Activated CD4-positive, CD25-positive, alpha-beta regulatory T cell treated with anti-CD3 and anti-CD28 coated beads, Interleukin-2, amount 50 U/mL, for 72 hours (primary cell): ENCODE measurements at places on chromosomes 5 and 9.

GRCh38 chr9:109270971-109271925 is 49.6 kb downstream of the EPB41L4B start:
- DNase-seq, result no peak

GRCh38 chr5:1787472-1788047 is 12.1 kb downstream of the MRPL36 start:
- DNase-seq, result no peak

- no peak for DNase-seq
These were observed 135.3 kb upstream of the WWC1 start for GRCh38 chr5:168156170-168156569.

- DNase-seq, result no peak
These were observed 1.5 kb upstream of the SHC3 start for GRCh38 chr9:89179895-89180734.

GRCh38 chr9:128226412-128226801 is 23.2 kb downstream of the DNM1 start:
- no peak for DNase-seq

GRCh38 chr5:60346393-60346792 is 353.6 kb downstream of the DEPDC1B start:
- DNase-seq, result no peak

DNA sequence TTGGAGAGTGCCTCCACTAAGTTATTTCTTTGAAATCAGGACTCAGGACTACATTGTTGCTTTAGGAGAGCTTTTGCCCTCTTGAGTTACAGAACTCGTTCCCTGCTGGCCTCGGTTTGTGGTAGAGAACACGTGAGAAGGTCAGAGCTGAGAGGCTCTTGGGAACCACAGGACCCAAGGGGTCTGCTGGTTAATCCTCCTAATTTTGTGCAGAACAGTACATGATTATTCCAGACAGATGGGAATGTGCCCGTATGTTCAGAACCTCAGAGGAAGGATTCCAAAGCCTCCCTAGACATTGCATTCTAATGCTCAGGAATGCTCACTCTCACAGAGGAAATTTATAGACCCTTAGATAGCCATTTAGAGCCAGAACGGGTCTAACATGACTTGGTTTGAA is 25.2 kb upstream of the BASP1 start:
- no peak for DNase-seq

- DNase-seq, result no peak
These were observed 23.3 kb downstream of the FAM81B start for GRCh38 chr5:95414451-95414850.

DNA sequence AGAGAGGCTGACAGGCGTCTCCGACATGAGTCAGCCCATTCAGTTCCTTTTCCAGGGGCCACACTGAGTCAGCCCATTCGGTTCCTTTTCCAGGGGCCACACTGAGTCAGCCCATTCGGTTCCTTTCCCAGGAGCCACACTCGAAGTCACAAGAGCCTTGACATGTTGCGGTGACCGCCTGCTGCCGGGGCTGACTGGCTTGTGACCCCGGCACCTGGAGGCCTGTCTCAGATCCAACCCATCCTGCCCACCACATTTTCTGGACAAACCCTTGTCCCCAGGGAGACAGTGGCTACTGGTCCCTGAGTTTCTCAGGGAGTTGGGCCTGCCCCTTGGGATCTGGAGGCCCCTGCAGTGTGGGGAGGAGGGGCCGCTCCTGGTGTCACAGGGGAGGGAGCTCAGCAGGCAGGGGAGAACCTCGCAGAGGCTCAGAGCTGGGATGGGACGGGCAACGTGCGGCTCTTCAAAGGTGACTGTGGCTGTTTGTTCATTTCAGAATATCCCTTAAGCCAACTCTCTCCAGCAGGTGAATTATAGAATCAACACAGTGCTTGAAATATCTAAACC is 40.5 kb upstream of the LPCAT1 start:
- no peak for DNase-seq

- DNase-seq, result no peak
These were observed 62.3 kb upstream of the RARS1 start for GRCh38 chr5:168423971-168424370.

DNA sequence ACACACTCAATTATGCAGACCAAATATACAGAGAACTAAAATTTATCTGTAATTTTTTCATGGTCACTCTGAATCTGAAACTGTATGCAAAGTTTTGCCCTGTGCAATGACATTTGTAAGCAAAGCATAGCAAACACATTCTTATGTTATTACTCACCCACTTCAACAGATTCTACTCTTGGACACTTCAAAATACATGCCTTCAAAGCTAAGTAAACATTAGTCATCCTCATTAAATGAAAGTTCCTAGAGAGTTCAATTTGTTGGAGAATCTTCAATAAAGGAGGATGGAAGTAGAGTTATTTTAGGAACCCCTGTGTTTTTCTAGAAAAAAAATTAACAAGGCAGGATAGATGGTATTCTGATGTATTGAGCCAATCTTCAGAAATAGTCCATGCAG is 639.7 kb upstream of the C9orf72 start:
- no peak for DNase-seq

DNA sequence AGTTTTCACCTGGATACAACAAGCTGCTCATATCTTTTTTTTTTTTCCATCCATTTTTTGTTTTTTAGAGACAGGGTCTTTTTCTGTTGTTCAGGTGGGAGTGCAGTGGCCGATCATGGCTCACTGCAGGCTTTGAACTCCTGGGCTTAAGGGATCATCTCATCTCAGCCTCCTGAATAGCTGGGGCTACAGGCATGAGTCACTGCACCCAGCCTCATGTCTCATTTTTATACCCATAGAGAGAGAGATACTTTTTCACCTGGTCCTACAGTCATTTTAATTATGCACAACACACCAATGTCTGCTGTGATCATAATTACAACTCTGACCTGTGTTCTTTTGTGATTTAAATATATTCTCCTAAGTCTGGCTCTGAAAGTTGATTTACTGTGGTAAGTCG is 84.4 kb downstream of the KIF4B start:
- no peak for DNase-seq

DNA sequence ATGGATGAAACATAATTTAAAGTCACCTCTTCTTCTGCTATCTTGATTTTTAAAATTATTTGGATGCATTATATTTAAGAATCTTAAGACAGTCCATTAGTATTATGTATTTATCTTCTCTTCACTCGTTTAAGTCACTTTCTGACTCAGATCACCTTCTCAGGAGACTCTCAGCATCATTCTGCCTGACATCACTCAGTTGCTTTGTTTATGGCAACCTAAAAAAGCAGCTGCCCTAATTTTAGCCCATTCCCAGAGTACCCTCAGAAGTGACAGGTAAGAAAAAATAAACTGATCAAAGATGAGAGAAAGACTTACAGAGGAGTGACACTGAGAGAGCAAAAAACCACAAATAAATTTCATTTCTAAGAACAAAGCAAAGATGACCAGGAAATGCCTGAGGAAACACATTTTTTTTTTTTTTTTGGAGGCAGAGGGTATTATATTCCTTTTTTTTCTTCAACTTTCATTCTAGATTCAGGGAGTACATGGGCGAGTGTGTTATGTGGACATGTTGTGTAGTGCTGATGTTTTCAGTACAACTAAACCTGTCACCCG is 140.5 kb downstream of the MUSK start:
- DNase-seq, result no peak

- DNase-seq, result no peak
These were observed 297.8 kb downstream of the NPR3 start for GRCh38 chr5:33008751-33009418.

- DNase-seq, result no peak
These were observed 83.2 kb downstream of the FOXD1 start for GRCh38 chr5:73365301-73365853.

DNA sequence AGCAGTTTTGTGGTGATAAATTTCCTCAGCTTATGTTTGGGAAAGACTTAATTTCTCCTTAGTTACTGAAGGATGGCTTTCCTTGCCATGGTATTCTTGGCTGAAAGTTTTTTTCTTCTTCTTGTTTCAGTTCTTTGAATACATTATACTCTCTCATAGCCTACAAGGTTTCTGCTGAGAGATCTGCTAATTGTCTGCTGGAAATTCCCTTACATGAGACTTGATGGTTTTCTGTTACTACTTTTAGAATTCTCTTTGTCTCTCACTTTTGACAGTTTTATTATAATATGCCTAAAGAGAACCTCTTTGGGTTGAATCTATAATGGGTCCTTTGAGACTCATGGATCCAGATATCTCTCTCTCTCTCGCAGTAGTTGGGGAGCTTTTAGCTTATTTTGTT is 693.6 kb downstream of the PRELID2 start:
- DNase-seq, result no peak

GRCh38 chr5:14155075-14155474 is 11.9 kb downstream of the TRIO start:
- DNase-seq, result no peak
